Spinal cord (tissue), 10 donors: ENCODE measurements at places on chromosomes 3 and 15.

DNA sequence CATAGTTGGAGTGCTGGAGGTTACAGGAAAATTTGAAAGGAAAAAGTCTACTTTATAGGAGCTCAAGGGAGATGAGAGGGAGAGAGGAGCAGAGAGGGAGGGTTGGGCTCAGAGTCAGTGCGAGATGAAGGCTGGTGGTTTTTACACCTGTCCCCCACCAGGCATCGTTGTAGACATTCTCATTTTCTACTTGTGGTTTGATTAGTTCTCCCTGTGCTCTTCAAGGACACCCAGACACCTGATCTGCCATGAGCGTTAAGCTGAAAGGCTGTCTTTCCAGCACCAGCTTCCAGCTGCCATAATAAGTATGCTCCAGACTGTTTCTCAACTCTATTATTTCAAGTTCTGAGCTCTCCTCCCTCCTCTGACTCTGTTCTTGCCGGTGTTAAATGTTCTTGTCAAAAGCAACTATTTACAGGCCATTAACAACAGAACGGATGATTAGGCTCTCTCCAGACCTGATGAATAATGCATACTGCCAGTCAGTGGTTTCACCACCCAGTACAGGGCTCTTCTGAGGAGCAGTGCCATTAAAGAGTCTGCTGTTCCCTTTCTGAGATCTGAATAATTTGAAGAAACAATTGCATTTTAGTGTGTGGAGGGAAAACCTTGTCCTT is 514.6 kb upstream of the MCTP2 start:
- DNase-seq, result peak; percentile 36

GRCh38 chr15:87938031-87938430 is 318.5 kb downstream of the NTRK3 start:
- DNase-seq, result no peak

- DNase-seq, result no peak
Observed at GRCh38 chr15:71281256-71281655, 166.0 kb downstream of the THSD4 start.

GRCh38 chr3:17707813-17708543 is 34.5 kb downstream of the TBC1D5 start:
- no peak for DNase-seq

DNA sequence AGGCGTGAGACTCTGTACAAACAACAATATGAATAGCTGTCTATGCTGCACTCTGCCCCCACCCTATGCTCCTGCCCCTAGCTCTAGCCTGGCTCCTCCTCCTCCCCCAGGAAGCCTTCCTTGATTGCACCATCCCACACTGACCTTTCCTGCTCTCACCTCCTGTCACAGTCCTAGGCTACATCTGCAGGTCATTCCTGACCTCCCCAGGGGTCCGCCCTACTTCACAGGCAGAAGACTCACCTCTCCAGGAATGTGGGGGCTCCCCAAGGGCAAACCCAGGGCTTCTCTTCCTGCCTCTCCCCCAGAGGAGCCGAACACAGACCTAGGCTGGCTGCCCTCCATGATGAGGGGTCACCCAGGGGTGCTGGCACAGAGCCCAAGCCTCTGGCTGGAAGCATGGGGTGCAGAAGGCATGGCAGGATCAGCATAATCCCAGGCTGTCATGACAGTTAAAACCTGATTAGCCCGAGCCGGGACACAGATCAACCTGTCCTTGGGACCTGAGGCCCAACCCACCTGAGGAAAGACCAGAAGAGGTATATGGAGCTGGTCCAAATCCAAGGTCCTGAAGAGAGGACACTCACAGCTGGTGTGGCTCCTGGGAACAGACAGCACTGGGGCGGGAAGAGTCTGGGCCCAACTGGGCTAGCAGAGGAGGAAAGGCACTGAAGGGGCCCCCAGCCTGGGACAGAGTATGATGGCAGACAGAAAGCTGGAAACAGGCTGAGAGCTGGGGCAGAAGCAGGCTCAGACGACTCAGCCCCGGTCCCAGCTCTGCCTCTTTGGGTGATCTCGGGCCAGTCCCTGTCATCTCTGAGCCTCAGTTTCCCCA is 5.9 kb downstream of the SEMA7A start:
- DNase-seq, result no peak

GRCh38 chr3:71725271-71725991 is at the start of gene EIF4E3:
EIF4E3 (minus strand) TSS chr3:71725402; CDS start chr3:71725367, 35 bp downstream.
- DNase-seq, result peak; percentile 72

GRCh38 chr3:81302045-81302444 is 459.4 kb downstream of the GBE1 start:
- peak; percentile 79 for DNase-seq

DNA sequence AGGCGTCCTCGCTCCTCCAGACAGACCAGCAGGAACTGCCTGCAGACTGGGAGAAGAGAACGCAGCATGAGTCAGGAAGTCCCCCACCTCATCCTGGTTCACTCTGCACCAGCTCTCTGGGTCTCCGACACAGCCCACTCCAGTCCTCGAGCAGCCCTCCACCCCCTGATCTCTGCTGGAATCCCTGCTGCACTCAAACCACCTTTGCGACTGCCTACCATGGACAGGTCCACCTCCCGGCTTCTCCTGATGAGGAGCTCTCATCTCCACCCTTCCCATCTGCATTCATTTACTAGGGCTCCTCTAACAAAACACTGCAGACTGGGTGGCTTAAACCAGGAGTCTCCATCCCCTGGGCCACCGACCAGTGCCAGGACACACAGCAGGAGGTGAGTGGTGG is 202.3 kb upstream of the IGF1R start:
- no peak for DNase-seq

DNA sequence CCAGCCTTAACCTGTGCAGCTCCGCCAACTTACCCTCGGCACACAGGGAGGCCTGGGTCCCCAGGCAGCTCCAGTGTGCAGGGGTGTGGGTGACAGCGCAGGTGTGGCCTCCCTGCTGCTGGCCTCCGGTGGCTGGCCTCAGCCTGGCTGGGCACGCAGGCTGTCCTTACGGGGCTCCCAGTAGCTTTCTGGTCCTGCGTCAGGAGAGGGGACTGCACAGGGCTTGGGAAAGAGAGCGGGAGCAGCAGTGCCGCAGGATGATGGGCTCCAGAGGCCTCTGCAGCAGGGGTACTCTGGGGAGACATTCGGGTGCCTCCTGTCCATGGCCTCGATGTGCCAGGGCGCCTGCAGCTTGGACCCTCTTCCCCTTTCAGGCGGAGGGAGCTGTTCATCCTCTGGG is 9.4 kb downstream of the APBA2 start:
- DNase-seq, result no peak

- no peak for DNase-seq
Observed at GRCh38 chr3:111538681-111539083, 3.3 kb upstream of the CD96 start.

DNA sequence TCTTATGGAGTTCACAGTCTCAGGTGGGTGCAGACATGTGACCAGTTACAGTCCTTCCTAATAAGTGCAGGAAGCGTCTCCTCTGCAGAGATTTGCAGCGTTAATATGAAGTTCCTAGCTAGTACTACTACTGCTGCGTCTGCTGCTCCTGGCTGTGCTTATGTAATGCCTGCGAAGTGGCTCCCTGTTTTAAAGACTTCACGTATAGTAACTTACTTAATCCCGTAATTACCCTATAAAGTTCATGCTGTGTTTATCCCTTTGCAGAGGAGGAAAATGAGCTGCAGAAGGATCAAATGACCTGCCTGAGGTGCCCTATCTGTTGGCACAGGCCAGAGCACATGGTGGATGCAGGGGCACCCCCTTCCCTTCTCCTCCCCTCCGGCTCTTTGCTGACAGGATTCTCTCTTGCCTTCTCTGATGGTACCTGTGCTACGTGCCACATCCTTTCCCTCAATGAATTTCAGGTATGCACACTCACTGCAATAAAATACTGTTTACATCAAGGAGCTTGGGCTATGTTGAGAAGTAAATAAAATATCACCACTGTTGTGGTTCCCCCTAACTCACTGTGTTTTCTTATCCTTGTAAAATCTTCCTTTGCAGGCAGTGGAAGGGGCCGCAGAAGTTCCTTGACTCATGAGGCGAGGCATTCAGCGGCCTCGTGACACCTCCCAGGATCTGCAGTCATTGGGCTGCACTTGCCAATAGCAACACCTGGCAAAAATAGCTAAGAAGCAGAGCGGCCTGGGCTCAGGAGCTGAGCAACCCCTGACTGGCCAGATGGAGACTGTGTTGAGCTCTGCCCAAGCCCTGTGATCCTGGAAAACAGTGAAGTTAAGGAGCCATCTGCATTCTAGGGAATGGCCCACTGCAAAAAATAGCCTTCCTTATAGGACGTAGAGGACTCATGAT is 188.9 kb upstream of the ATP10A start:
- peak; percentile 52 for DNase-seq

- DNase-seq, result no peak
Observed at GRCh38 chr3:123833398-123833785, 50.7 kb downstream of the MYLK start.

- no peak for DNase-seq
Observed at GRCh38 chr3:174295306-174296092, 563.6 kb upstream of the NAALADL2 start.

DNA sequence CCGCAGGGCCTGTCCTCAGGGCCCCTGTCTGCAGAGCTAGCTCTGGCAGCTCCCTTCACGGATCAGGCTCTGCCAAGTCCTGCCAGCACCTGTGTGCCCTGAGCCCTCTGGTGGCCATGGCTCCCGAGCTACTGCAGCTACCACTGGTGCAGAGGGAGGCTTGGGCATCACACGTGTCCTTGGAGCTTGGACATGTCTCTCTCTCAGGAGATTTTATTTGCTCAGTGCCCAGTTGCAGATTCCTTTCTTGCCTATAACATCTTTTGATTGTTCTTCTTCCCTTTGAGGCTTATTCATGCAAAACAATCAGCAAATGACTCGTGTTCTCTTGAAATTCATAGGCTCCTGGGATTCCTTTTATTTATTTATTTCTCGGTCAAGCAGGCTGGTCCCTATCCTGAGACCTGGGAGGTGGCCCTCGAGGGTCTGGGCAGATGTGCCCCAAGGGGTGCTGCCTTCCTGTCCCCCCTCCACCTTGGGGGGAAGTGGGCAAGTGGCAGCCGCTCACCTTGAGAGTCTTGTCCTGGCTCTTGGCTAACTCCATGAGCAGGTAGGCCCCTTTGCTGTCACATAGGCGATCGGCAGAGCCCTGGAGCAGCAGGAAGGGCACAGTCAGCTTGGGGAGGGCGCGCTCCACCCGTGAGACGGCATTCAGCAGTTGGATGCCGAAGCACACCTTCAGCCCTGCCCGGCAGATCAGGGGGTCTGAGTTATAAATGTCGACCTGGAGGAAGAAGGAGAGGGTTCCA is 21.9 kb downstream of the ABTB1 start:
- no peak for DNase-seq

GRCh38 chr3:113183748-113184661 is 27.4 kb upstream of the BOC start:
- no peak for DNase-seq

GRCh38 chr15:93270937-93271467 is 182.0 kb upstream of the RGMA start:
- DNase-seq, result no peak

GRCh38 chr3:188690064-188690463 is 481.7 kb upstream of the TPRG1 start:
- DNase-seq, result no peak

GRCh38 chr15:101059381-101060341 is 140.5 kb downstream of the LRRK1 start:
- no peak for DNase-seq

GRCh38 chr3:69271098-69271497 is 114.8 kb downstream of the FRMD4B start:
- no peak for DNase-seq

- DNase-seq, result no peak
Observed at GRCh38 chr3:173191611-173192010, 50.6 kb upstream of the SPATA16 start.

DNA sequence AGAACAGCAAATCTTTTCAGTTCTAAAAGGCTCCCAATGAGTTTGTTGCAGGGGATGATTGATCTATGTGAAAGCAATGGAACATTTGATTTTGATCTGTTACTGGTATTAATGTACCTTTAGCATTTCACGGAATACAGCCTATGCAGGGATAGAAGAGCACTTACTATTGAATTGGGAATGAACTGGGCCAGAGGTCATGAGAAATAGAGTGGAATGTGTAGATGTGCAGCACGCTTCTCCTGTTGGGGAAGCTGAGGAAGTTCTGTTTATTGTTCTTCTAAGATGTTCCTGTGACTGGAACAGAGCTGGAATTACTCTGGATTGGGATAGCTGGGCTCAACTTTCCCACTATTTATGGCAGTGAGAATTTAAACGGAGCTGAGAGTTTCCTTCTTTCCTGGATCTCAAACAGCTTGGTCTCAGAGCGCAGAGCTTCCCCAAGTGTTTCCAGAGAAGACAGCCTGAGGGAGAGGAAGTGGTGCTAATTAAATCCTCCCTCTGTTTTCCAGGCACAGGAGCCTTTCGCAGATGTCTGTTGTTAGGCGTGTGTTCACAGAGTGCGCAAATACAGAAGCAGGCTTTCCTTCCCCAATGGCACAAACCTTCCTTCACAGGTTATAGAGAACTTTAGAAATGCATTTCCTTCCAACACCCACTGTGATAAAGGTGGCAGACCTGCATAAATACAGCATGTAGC is 32.5 kb downstream of the TPRG1 start:
- no peak for DNase-seq

GRCh38 chr3:88703501-88704059 is 403.8 kb upstream of the EPHA3 start:
- no peak for DNase-seq

- DNase-seq, result no peak
Observed at GRCh38 chr3:146542179-146542578, 2.2 kb downstream of the PLSCR1 start.

- no peak for DNase-seq
Observed at GRCh38 chr3:144142151-144142840, 170.7 kb downstream of the DIPK2A start.

DNA sequence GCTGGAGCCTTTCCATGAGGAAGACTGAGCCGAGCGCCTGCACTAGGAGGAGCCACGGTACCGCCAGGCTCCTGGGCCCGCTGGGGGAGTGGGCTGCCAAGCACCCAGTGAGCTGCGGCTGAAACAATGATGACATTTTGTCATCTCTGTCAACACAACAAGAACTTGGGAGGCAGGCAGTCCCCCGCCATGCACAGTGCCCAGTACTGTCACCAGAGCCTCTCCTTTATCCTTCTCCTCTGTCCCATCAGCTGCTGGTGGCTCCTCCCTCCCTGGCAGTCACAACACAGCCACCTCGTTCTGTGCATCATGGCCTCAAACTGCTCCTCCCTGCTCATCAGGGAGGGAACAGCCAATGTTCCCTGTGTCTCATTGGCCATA is 34.0 kb upstream of the PCSK6 start:
- no peak for DNase-seq

GRCh38 chr3:186628756-186629155 is 11.4 kb upstream of the FETUB start:
- DNase-seq, result no peak

DNA sequence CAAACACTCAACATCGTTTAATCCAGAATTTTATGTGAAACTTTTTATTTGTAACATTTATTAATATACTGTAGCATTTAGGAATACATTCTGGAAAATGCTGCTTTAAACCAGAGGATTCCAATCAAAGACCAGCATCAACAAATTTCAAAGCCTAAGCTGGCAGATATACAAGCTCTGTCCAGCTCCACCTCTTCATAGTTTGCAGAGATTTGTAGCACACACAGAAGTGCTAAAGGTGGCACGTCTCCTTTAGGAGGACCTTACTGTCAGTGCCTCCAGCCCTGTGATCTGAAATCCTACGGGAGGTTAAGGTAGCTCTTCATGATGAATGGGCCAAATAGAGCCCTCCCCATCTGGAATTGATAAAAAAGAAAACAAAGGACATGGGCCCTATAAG is 329.7 kb upstream of the NECTIN3 start:
- no peak for DNase-seq

- no peak for DNase-seq
Observed at GRCh38 chr15:70976851-70977250, 84.2 kb downstream of the LRRC49 start.

GRCh38 chr3:177610686-177611633 is 413.7 kb upstream of the TBL1XR1 start:
- DNase-seq, result peak; percentile 88

GRCh38 chr15:62798536-62798935 is 244.0 kb upstream of the TPM1 start:
- no peak for DNase-seq
